ENCODE measurements at places on chromosomes 7 and 10.
A peak's percentile ranks its signal among the peaks of the same experiment; 100 is the strongest.

DNA sequence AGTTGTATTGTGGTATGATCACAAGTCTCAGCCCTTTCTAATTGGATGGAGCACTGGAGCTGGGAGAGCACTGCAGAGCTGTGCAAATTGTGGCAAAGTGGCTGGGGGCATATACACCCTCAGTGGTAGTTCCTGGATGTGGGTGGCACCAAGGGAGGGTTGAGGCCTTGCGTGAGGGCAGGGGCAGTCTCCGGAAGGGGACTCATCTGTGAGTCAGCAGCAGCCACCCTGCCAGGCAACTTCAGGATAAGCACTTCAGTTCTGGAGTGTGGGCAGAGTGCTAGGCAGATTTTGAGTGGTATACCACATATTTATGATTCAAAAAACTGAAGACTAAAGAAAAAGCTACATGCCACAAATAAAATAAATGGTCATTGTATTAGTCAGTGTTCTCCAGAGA is 210.5 kb downstream of the ETV1 start:
- DNase-seq: peak; percentile 96

DNA sequence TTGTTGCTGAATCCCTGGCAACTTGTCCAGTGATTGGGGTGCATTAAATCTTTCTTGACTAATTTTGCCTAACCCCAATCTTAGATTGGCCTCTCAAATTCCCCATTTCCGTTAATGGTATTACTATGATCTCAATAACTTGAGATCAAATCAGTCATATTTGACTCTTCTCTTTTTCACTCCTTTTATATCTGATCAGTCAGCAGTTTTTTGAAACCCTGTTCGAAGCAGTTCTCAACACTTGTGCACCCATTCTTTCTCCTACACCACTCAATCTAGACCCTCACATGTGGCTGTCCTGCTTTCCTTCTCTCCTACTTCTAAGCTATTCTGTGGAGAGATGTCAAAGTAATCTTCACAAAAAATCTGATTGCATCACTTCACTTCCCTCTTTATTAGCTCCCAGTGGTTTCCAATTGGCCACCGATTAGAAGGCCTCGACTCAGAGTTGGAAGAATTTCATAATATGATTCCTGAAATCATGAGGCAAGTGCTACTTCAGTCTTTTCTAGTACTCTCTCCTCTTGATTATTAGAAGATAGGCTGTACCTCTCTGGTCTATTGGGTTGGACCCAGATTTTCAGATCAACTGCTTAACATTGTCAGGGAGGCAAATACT is 128.9 kb downstream of the ZNF365 start:
- DNase-seq: no peak

- DNase-seq: no peak
Observed at GRCh38 chr7:142434666-142435167, 176.9 kb upstream of the PRSS58 start.

- no peak for DNase-seq
Observed at GRCh38 chr10:113322843-113323242, 230.0 kb upstream of the HABP2 start.

DNA sequence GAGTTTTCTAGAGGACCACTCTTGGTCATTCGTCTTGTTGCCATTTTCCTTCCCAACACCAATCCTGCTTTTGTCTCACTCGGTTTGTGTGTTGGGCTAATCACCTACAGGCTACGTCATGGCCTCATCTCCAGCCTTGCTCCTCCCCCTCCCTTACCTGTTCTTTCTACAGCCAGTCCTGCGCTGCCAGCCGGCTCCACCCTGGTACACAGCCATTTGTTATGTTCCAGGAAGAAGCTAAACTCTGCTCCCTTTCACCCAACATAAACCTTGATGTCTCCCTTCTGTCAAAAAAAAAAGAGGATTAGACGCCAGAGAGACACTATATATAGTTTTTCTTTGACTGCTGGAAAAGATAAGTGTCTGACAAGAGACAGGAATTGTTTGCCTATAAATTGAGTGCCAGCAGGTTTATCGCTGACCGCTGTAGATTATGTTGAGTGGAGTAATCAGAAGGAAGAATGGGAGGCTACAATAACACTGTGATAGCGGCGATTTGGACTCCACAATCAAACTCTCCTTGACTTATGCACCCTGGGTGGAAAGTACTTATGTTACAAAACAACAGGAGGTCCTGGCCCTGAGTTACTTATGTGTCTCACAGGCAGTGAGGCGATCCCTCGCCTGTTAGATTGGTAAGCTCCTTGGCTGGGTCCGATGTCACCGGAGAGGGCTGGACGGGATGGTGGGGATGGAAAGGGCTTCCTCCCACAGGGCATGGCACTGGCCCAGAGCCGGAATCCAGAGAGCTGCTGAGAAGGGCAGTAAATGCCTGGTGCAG is 171.3 kb upstream of the BMPER start:
- DNase-seq: peak; percentile 80

GRCh38 chr7:120218712-120219111 is 54.3 kb upstream of the KCND2 start:
- DNase-seq: no peak

DNA sequence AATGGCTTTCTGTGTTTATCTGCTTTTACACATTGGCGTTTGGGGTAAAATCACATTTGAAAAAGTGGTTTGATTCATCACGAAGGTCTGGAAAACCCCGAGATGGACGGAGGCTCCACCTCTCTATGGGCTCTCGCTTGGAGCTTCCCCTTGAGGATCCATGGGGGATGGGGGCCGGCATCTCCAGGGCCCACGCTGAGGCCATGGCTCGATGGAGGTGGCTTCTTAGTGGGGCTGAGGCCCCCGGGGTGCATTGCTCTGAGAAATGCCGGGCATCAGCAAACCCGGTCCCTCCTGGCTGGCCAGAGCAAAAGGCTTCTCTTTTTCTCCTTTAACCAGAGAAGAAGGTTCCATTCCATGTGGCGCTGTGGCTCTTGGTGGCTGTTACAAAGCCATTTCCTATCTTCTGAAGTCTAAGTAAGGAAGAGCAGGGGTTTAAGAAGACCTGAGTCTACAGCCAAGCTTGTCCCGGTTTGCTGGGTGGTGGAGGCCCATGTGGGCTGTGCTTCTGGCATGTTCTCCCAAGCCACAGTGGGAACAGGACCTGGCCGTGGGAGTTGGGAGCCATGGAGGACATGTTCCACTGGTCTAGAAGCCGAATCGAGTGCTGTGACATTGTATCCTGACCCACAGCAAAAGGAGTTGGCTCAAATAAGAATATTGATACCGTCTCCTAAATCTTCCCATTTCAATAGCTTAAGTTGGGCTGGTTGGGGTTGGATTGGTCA is 243.5 kb upstream of the PITRM1 start:
- no peak for DNase-seq

- no peak for DNase-seq
Observed at GRCh38 chr10:74628136-74628535, 198.3 kb upstream of the KAT6B start.

DNA sequence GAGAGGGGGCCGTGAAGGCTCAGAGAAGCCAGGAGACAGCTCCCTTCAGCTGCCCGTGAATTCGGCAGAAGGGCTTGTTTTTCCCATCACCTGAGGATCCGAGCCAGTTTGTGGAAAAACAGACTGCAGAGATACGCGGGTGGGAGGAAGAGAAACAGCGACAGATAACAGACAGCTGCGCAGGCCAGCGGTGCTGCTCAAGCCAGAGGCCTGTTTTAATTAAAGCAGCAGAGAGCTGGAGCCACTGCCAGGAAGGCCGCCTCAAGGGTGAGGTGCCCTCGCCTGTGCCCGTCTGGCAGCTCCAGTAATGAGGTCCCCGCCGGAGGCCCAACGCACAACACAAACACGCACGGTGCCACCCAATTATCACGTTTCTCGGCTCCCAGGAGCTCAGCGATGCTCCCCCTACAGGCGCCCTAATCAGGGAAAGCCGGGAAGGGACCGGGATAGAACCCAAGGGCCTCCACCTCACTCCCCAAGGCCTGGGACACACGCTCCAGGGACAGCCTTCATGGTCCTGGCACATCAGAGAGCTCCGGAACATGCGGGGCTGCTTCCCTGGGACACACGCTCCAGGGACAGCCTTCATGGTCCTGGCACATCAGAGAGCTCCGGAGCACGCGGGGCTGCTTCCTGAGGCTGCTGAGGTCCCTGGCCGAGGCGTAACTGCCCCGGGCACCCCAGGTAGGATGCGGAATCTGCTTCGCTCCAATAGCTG is 60.6 kb upstream of the DNAAF5 start:
- DNase-seq: no peak

Measured in DMS53 (cell line).